ENCODE measurements at places on chromosomes 2 and 18. TPM values are rescaled to one million over a fixed set of nuclear protein-coding genes. Genes with fewer than 3 reads are reported as not detected.

The DSG1 gene
- not detected for total RNA-seq

The CIB4 gene
- total RNA-seq = not detected

The KCNJ13 gene
- total RNA-seq = not detected

The SLC5A7 gene
- total RNA-seq = not detected

The RAB6C gene
- not detected for total RNA-seq

The STARD6 gene
- not detected for total RNA-seq

The PLEKHA3 gene
- total RNA-seq = 7.1 TPM

The DCDC2C gene
- total RNA-seq = not detected

The RNF125 gene
- 0.59 TPM for total RNA-seq

The FOXD4L1 gene
- total RNA-seq = under 0.01 TPM

The NTSR2 gene
- not detected for total RNA-seq

The CHST9 gene
- total RNA-seq = not detected

The SOS1 gene
- 28.6 TPM for total RNA-seq

The MALL gene
- 4.4 TPM for total RNA-seq

The ZAP70 gene
- under 0.01 TPM for total RNA-seq

The POTEI gene
- not detected for total RNA-seq

The RND3 gene
- total RNA-seq = 298 TPM

The UGGT1 gene
- 80.0 TPM for total RNA-seq

The GPR155 gene
- 3.5 TPM for total RNA-seq

The GRP gene
- not detected for total RNA-seq

The IL18R1 gene
- 4.7 TPM for total RNA-seq

The MXD1 gene
- total RNA-seq = 14.5 TPM

The ERFE gene
- total RNA-seq = 0.88 TPM

The GALNT13 gene
- 0.36 TPM for total RNA-seq

The AFG3L2 gene
- total RNA-seq = 61.9 TPM

The ESPNL gene
- total RNA-seq = 9.8 TPM

Measured in osteoblast (primary cell).